ENCODE measurements at places on chromosomes 7 and 10.

GRCh38 chr7:84490661-84491060, 296.1 kb upstream of the SEMA3A start:
- no peak for DNase-seq

GRCh38 chr10:110399106-110399964, 94.6 kb upstream of the SMNDC1 start:
- DNase-seq = no peak

- no peak for DNase-seq
These were observed 8.8 kb upstream of the ENO4 start for GRCh38 chr10:116840389-116841075.

GRCh38 chr10:13231808-13232207, 2.4 kb downstream of the UCMA start:
- no peak for DNase-seq

- DNase-seq = no peak
These were observed 1.0 kb upstream of the HOXA11 start for GRCh38 chr7:27185854-27186667.

GRCh38 chr7:150358988-150359621, 9.5 kb upstream of the REPIN1 start:
- no peak for DNase-seq

- no peak for DNase-seq
These were observed 156.2 kb upstream of the LYZL1 start for GRCh38 chr10:29132551-29133111.

DNA sequence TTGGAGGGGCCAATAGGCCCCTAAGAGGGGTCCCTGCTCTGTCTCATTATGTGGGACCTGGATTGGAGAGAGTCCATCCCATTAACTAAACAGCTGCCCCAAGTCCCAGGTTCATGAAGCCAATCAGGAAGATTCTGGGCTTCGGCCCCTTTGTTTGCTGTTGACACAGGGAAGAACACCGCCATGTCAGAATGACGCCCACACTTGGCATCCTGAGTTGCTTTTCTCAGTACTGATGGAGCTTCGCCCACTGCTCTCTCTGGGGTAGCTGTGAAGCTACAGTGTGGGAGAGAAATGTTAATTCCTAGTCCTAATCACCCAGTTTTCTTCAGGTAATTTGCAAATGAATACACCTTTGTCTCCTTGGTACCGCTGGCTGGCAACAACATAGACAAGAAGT, 264.7 kb downstream of the GLRX3 start:
- DNase-seq = no peak

DNA sequence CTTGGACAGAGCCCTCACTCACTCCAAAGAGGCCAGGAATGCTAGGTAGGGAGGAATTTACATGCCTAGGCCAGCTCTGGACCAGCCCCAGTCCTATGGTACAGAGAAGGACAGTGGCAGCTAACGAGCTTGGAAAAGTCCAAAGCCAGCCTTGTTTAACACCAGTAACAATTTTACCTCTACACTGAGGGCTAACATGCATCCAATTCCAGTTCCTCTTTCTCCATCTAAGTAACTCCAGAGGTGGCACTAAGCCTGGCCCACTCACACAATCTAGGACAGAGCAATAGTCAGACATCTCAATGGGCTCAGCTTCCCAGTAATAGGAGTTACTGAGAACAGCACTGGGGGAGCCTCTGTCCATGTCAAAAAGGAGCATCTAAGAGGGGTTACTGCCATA, 5.7 kb upstream of the LCOR start:
- DNase-seq = no peak

DNA sequence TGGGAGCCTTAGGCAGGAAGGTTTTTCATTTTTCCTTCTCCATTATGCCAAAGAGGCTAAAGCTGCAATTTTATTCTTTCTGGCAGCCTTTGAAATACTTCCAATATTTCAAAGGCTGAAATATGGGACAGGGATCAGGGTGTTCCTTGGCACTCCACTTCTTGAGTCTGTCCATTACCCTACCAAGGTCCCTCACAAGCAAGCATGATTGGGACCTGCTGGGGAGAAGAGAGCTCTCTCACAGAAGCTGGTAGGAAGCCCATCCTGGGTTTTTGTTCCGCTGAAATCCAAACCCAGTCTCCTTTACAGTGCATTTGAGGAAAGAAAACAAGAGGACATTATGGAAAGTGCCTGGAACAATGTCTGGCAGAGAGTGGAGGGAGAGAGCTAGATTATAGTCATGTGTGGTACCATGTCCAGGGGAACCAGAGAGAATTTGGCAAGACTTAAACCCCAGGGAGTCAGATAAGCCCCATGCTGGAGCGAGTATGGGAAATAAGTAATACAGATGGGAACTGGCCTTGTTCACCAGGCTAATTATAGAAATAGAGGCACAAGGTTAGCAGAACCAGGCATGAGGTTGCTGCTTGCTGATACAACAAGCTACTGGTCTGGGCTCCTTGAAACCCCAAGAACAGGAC, 104.7 kb downstream of the LSM5 start:
- DNase-seq = no peak

GRCh38 chr7:14604606-14605005, 297.9 kb downstream of the DGKB start:
- DNase-seq = no peak

- DNase-seq = no peak
These were observed 184.2 kb upstream of the TMEM196 start for GRCh38 chr7:19957664-19958063.

GRCh38 chr10:77357611-77358310, 279.8 kb downstream of the KCNMA1 start:
- DNase-seq = no peak

DNA sequence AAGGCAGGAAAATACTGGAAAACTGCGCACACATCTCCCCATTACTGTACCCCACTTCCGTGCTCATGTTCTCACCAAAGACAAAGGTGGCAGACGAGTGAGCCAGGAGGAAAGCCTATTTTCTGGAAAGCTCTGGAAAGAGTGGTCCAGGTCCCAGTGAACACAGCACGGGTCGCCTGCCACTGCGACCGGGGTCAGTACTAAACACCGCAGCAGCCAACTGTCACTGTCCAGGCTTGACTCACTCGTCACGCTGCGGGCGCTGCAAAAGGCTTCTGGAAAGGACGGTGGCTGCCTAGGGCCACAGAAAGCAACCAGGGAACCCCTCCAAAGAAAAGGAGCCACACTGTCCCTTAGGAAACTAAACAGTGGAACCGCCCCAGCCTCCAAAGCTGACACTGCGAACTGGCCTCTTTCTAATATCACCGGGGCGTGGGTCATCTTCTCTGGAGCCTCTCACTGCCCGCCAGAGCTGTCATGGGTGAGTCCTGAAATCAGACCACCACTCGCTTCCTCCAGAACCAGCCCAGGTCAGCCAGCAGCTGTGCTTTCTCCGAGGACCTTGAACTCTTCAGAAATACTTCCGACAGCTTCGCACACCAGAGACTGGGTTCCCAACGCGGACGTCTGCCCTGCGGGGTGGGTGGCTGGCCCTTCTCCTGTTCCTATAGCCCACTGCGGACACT, 4.0 kb downstream of the RADIL start:
- no peak for DNase-seq

- DNase-seq = no peak
These were observed 26.0 kb downstream of the LEP start for GRCh38 chr7:128266883-128267594.

GRCh38 chr10:78408671-78409472, 375.2 kb downstream of the RPS24 start:
- DNase-seq = no peak

DNA sequence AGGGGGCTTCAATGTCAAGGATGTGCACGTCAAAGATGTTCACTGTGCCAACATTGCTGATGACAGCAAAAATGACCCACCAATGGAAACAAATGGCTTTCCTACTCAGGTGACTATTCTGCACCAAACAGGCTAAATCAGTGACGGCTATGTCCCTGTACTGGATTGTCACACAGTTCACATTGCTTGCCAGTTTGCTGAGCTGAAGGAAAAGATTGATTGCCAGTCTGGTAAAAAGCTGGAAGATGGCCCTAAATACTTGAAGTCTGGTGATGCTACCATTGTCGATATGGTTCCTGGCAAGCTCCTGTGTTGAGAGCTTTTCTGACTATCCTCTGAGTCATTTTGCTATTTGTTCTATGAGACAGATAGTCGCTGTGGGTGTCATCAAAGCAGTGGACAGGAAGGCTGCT, 202.2 kb upstream of the ETV1 start:
- DNase-seq = no peak

DNA sequence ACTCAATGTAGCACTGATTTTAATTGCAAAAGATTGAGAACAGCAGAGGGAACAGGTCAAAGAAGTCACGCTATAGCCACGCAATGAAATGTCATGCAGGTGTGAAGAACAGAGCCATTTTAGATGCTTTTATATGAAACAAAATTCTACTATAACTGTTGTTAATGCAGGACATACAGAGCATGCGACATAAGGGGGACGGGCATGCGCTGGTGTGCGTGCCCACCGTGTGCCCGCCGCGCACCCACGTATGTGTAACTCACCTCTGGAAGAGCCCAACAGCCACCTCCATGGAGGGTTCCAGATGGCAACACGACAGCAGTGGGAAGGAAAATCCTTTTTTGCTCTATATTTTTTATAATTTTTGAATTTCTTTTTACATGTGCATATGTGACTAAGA, 410.0 kb upstream of the RNF32 start:
- no peak for DNase-seq

GRCh38 chr10:114402871-114403540, 1.3 kb downstream of the AFAP1L2 start:
- DNase-seq = no peak

GRCh38 chr10:34119456-34119855, 695.6 kb downstream of the PARD3 start:
- no peak for DNase-seq

- no peak for DNase-seq
These were observed 156.5 kb upstream of the CHST15 start for GRCh38 chr10:124249812-124250432.

DNA sequence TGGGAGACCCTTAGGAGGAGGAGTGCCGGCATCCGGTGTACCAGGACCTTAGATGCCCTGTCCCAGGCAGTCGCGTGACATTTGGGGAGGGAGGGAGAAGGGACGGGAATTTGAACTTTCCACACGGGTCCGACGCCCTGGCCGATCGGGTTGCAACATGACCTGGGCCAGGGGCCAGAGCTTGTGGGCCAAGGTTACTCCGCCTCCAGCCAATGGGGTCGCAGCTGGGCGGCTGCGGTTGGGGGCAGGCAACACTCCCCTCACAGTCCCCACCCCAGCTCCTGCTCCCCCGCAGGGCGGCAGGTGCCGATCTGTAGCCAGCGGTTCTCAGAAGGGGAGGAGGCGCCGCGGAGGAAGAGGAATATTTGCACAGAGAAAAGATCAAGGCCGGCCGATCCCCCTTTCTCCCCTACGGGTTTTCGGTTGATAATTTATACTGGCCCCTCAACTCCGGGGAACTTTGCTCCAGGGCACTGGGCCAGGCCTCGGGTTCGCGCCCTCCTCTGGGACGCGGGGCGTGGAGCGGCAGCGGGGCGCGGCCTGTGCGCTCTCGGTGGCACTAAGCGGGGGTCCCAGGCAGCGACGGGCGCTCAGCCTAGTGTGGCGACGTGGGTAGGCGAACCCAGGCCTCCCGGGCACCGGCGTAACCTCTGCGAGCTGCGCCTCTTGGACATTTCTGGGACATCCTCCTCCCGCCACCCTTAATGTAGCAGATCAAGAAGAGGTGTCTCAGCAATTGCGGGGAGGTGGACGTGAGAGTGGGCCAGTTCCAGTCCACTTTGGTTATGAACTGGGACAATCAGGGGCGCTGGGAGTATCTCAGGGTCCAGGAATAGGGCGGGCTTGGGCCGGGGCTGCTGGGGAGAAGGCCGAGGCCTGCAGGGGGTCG, 1.2 kb downstream of the MLXIPL start:
- DNase-seq = no peak

DNA sequence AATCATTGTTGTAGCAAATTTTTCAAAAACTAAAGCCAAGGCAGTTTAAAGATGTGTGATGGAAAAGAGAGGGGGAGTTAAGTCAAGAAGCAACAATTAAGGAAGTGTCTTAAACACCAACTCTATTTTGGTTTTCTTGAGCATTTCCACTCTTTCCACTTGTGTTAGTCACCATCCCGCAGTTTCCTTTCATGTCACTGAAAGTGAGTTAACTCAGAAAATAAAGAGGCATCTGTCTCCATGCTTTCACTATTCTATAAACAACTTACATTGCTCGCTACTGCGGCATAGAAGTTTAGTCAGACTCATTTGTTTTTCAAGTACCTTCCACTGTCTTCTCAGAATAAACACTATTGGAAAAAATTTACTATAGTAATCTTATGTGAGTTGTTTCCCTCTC, 284.9 kb upstream of the SEMA3D start:
- no peak for DNase-seq

DNA sequence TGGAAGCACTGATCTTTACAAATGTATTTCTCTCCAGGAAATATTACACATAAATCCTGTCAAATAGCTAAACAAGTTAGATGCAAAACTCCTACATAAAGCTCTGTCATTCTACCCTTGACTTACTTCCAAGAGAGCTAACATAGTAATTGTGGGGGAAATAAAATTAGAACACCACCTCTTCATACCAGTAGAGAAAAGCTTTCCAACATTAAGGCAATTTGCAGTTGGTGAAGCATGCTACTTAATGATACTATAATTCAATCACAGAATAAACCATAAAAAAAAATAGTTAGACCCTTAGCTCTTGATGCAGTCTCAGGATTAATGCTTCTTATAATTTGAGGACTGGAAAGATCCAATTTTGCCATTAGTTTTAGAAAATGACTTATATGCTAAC, 35.2 kb downstream of the SEMA3A start:
- DNase-seq = no peak

DNA sequence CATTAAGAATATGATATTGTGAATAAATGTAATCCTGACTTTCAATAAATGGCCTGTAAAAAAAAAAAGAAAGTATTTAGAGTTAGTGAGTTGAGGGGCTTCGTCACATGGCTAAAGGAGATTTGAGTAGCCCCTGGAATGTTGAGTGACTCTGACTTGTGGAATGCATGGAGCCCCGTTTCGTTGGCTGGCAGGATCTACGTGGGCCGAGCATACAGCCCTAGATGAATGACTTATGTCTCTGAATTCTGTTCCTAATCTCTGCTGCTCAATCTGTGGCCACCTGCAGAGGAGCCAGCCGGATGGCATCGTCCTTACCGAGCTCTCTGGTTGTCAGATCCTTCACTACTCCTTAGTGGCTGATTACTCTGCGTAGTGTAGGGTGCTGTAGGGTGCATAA, 155.7 kb downstream of the MGMT start:
- no peak for DNase-seq

- no peak for DNase-seq
These were observed 32.6 kb downstream of the SLC26A5 start for GRCh38 chr7:103413407-103413806.

DNA sequence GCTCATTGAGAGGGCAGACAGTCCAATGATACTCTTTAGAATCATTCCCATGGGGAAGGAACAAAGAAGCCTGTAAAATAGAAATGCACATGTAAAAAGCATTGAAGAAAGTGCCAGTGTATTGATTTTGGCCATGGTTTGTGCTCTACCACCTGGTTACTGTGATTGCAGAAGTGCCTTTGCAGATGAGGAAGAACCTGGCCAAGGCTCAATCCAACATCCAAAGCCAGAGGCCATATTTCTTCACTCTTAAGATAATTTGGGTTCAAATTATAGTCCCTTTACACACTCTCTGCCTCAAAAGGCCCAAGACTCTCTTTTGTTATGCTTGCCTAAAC, 122.1 kb downstream of the EGFR start:
- no peak for DNase-seq

- no peak for DNase-seq
These were observed 26.2 kb downstream of the RAMP3 start for GRCh38 chr7:45183711-45184210.

- no peak for DNase-seq
These were observed 70.2 kb downstream of the UBE2H start for GRCh38 chr7:129882531-129882930.

Measured in CD4-positive, alpha-beta T cell treated with Interferon gamma for 1 hour (primary cell).